NCI-H187 treated with DMSO at 0.1 percent for 48 hours (cell line): ENCODE measurements at places on chromosomes 16 and 17.

- no peak for DNase-seq
These were observed 117.4 kb downstream of the HIC1 start for GRCh38 chr17:2172077-2172851.

DNA sequence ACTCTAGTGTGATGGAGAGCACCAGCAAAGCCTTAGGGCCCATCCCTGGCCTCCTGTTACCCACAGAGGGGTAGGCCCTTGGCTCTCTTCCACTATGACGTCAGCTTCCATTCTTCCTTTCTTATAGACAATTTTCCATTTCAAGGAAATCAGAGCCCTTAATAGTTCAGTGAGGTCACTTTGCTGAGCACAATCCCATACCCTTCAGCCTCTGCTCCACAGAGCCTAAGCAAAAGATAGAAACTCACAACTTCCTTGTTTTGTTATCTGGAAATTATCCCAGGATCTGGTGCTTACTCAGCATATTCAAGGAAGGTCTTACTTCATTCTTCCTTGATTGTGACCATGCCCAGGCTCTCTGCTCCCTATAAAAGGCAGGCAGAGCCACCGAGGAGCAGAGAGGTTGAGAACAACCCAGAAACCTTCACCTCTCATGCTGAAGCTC lies at the start of gene CCL8:
Gene CCL8, plus strand, starts transcription at position 397 of the 445 bp plus-strand sequence. CDS start 67 bp downstream, outside the sequence.
- DNase-seq: no peak

DNA sequence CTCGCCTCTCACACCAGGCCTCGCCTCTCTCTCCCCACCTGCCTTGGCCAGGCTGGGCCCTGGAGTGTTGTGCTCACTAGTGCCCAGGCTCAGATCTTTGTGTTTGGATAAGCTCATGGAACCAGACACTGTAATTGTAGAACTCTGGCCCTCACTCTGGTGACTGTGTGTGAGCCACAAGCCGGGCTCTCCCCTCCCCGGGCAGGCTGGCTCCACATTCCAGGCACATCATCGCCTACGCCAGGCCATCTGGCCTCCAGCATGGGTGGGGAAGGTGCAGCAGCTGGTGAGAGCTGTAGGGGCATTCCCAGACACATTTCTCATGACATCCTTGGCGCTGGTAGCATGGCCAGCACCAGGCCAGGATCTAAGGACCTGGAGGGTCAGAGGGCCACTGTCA lies 202.3 kb downstream of the RAB11FIP4 start:
- DNase-seq: no peak

- DNase-seq: no peak
These were observed 265.9 kb downstream of the SLC39A11 start for GRCh38 chr17:72826602-72827001.

DNA sequence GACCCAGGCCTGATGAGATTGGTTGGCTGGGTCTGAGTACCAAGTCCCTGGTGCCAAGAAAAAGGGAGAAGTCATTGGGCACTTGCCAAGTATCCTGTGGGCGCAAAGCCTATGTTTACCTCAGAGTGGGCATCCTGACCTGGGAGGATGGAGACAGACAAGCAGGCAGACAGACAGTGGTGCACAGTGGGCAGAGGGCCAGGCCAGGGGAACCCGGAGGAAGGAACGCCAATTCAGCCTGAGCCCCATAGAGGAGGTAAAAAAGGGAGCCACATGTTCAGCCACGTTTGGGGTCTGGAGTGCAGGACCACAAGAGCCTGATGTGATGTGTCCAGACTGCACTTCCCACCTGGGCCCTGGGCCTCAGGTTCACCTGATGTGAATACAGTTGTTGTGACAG lies 5.4 kb downstream of the PHKG2 start:
- no peak for DNase-seq

DNA sequence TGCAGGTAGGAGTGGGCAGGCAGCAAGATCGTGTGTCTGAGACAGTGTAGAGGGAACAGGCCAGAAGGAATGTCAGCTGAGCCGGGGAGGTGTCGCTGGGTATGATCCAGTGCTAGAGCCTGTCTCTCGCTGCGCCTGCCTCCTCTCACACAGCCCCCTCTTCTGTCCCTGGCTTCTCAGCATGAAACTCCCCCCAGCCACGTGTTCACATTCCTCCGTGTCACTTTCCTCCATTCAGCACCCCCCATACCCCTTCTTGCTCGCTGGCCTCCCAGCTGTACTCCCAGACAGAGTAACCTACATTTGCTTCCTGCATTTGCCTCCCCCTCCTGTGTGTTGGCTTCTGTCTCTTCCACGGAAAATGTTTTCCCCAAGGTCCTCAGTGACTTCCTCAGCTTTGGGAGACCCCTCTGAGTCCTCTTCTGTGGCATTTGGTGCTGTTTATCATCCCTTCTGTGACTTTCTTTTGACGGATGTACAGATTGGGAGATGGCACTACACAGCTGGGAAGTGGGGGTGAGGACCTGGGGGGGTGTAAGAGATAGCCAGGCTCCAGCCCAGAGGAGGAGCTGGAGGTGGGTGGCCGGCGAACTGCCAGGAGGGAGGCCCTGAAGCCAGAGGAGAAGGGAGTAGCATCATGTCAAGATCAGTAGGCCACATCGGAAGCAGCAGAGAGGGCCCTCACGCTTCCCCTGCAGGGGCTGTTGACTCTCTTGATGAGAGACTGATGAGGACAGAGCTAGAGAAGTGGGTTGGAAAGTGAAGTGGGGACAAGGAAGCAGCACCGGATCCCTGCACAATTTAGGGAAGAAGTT lies 19.2 kb downstream of the SGF29 start:
- DNase-seq: no peak

DNA sequence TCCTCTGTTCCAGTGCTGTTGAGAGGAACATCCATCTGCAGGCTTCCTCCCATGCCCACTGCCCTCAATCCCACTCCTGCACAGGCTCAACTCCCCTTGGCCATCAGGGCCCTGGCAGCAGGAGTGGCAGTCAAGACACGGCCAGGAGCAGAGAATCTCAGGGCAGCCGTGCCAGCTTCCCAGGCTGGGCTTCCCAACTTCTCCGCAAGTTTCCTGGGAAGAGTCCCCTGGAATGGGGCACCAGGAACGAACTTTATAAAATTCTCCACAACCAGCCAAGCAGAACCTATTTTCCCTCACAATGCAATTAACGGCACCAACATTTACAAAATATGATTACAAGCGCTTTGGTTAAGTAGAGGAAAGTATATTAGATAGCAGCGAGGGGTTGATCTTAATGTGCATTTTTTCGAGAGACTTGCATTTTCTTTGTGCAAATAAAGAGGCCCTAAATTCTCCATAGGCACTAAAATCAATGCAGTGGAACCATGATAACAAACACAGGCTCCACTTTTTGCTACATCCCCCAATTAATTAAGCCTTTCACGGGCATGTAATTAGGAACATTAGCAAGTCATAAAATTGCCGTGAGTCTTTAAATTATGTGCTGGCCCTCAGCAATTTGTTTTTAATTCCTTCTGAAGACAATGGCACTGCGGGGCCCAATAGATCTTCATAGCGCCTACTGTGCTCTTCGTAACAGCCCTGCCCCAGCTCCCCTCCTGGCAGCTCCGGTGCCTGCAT lies 99.9 kb upstream of the LHX1 start:
- no peak for DNase-seq

DNA sequence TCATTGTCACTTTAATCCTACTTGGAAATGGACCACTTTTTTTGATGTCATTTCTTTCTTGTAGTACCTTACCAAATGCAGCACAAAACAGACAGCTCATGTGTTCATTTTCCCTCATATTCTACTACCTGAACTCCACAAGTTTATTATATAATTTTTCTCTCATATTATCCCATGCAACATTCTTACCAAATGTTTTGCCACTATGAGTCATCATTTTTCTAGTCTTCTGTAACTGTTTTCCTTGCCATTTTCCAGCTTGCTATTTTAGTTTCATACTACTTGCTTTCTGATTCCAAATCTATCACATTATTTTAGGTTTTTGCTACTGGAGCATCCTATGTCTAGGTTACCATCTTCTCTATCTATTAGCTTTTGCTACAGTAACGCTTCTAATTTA lies 332.7 kb downstream of the ZFHX3 start:
- DNase-seq: no peak

DNA sequence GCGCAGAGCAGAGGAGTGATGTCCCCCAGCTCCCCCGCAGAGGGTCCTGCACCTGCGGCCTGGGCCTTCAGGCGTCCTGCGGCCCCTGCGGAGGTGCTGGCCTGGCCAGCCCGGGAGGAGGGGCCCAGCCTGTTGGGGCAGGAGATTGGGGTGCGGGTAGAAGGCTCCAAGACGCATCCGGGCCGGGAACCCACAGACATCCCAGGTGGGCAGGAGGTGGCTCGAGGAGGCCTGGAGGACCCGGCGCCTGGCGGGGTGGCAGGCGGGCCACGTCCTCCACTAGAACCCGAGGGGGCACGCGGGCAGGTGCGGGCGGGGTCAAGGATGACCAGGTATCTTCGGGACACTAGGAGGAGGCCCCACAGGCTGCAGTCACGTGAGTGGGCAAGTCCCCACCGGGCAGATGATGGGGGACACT lies 647 bp upstream of the SECTM1 start:
- no peak for DNase-seq

DNA sequence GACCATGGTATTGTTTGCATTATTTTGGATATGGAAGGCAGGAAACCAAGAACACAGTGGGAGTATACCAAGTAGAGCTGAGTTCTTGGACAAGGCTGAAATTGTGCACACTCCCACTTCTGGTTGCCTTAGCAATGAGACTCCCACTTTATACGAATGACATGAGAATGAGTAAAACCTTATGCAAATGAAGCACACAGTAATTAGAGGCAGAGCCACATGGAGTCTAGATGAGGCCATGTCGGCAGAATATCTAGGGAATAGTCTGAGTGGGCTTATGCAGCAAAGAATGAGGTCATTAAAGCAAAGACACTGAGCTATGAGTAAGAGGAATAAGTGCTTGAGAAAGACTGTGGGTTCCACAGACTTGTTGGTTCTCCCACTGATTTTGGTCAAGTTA lies 178.7 kb downstream of the GRIN2A start:
- no peak for DNase-seq

- no peak for DNase-seq
These were observed 14.8 kb downstream of the CLEC16A start for GRCh38 chr16:10959161-10959560.

DNA sequence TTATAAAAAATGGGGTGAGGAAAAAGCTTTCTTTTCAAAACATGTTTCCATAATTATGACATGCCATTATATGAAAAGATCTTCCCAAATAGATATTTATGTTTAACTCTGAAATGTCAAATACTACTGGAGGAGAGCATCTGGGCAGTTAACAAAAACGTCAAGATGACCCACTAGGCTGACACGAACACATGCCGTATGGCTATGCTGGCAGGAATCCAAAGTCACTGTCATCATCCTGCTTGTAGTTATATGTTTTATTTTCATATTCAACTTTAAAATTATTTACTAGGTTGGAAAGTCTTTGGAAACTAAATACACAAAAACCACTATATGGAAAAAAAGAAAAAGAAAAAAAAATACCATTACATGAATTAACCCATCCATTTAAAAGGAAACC lies 27.3 kb downstream of the ANKFY1 start:
- no peak for DNase-seq

DNA sequence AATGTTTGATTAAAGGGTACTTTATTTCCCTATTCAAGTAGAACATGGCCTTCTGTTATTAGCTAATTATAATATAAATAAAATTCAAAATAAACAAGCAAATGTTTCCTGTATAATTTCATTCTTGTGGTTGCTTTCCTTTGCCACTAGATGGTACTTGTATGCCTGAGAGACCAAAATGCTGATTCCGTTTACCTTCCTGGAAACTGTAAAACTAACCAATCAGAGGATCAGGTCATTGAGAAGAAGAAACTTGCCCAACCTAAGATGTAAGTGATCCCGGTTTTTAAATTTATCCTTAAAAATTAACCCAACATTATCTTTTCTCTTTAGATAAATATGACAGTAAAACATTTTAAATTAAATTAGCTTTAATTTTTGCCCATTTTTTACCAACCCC lies 8.1 kb upstream of the ABCA5 start:
- DNase-seq: no peak

- DNase-seq: no peak
These were observed 104.3 kb upstream of the NUDT7 start for GRCh38 chr16:77617996-77618395.

GRCh38 chr17:41967921-41968578 lies 1.5 kb downstream of the CNP start:
- no peak for DNase-seq

DNA sequence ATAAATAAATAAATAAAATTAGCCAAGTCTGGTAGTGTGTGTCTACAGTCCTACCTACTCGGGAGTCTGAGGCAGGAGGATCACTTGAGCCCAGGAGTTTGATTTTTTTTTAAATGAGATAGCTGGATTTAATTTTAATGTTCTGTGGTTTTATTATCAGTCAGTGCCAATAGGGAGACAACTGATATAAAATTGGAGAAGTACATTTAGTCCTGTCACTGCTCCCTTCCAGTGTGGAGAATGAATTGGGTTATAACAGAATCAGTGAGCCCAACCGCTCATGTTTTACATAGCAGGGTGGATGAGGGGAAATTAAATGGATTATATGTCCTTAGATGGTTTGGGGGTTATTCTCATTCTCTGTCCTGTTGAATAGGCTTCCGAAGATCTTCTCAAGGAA lies 6.2 kb downstream of the NME1 start:
- no peak for DNase-seq

GRCh38 chr17:38563362-38564253 lies 42.1 kb downstream of the SRCIN1 start:
- no peak for DNase-seq

- no peak for DNase-seq
These were observed 21.3 kb downstream of the CYLD start for GRCh38 chr16:50763211-50763610.

- DNase-seq: no peak
These were observed 8.0 kb upstream of the CPPED1 start for GRCh38 chr16:12811441-12812383.

- no peak for DNase-seq
These were observed 5.9 kb downstream of the B3GNT9 start for GRCh38 chr16:67144943-67145342.

DNA sequence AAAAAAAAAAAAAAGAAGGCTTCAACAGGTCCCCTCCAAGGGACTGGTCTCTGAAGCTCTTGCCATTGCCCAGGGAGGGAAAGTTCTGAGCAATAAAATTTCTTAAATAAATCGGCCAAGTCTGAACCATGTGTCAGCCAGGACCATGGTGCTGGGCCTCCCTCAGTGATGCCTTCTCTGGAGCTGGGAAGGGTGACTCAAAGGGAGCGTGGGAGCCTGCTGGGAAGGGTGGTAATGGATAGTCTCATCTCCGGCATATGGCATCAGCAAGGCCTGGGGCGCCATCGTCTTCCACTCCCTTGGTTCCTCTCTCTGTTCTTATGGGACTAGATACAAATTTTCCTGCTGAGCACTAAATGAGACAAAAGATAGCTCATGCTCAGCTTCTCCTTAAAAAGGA lies 2.3 kb downstream of the VKORC1 start:
- DNase-seq: no peak
